KG1 (cell line): ENCODE measurements at places on chromosomes 6 and 20.

- DNase-seq, result no peak
These were observed 24.0 kb upstream of the THBS2 start for GRCh38 chr6:169277619-169278018.

DNA sequence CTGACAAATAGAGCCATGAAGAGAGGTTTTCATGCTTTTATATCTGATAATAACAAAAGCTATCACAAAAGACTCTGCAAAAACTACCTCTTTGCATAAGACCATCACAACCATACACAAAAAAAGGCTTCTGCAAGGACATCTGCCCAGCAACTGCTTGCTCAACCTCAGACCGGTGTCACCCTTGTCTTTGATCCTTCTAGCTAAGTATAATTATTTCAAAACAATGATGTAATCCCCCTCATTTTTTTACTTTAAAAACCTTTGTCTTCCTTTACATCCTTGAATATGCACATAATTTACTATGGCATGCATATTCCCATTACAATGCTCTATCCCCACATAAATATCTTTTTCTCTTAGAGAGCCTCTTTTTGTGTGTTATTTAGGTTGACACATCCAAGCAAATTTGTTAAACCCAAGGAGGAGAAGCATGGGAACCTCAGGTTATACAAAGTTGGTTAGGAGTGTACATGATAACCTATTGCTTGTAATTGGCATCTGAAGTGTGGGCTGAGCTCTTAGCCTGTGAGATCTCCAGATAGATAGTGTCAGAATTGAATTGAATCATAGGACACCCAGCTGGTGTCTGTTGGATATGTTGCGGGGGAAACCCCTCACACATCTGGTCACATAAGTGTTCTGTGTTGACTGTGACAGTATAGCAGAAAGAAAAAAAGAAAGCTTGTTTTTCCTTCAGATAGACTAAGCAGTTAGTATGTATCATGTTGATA is 20.7 kb upstream of the CGA start:
- no peak for DNase-seq

- DNase-seq, result no peak
These were observed 4.6 kb upstream of the PREX1 start for GRCh38 chr20:48832405-48832730.

GRCh38 chr6:109076377-109076776 is 18.3 kb downstream of the SESN1 start:
- DNase-seq, result no peak
